ENCODE measurements at places on chromosomes 2 and 18. TPM values are rescaled to one million over a fixed set of nuclear protein-coding genes. Genes with fewer than 3 reads are reported as not detected.

GRCh38 chr18:37409878-37410277, 155.7 kb downstream of the CELF4 start:
- DNase-seq, result no peak

The TIMM21 gene
- 37.0 TPM for polyA plus RNA-seq

The C2orf68 gene
- polyA plus RNA-seq, result 20.0 TPM

The FNDC4 gene
- polyA plus RNA-seq, result 10.5 TPM

DNA sequence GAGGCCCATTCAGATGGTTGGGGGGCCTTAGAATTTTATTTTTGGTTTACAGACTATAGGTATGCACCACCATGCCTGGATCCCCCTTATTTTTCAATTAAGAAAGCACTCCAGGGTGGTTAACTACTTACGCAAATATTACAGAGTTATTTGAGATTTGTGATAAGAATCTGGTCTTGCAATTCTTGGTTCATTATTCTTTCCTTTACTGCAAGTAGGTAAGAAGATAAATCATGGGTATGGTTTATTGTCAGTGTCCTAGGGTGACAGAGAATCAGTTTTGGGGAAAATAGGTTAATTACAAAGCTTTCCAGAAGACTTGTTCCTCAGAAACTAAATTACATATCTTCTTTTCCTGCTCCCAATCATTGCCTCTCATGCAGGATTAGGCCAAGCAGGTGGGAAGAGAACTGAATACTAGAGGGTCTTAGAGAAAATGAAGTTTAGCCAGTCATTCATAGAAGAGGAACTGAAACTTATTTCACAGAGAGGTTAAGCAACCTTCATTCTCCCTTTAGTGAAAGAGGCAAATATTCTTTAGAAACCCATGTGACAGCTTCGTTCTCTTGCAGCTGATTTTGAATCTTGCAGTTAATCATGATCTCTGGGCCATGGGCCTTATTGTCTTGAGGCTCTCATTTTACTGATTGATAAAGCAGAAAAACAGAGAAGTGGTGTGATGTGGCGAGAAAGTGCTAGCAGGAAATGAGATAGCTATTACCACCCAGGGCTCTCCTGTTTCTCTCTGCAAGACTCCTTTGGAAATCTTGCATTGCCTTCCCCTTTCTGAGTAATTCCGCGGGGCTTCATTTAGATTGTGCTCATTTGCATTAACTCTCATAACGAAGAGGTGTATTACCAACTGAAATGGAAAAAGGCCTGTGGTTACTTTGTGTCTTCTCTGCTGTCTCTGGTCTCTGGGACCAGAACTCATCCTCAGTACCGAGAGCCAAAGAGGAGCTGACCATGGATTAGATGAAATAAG, 44.8 kb upstream of the ARHGAP25 start:
- DNase-seq, result no peak

- no peak for DNase-seq
Measured at GRCh38 chr2:66202586-66202985, 232.3 kb upstream of the MEIS1 start.

DNA sequence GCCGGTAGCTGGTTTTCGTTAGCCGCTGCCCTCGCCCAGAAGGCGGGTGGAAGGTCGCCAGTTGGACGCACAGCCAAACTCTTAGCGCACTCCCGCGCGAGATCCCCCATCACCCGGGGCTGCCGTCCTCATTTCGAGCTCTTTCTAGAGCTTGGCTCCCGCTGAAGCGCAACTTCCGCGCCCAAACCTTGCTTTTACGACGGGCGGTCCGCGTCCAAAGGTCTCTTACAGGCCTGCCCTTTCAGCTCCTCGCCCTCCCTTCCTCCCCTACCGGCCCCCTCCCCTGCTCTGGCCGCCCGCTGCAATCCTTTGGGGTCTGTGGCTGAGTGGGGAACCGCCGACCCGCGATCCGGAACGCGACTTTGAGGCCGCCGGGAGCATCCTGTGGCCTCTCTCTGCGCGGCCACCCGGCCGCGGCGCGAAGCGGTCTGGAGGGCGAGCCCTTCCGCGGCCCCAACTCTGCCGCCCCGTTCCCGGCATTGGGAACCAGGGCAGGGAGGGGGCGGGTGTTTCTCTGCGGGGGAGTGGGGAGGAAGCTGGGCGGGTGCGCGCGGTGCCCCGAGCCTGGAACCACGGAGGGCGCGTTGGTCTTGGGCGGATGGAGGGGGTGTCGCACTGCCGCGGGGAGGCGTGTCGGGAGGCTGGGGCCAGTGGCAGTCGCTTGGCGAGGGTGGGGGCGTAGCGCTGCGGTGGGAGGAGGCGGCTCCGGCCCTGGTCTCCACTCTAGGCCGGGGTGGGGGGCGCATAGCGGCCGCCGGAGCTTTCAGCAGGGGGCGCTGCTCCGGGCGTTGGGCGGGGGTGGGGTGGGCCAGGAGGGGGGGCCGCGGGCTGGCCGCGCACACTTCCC, at the start of gene GDF7:
GDF7 (plus strand) TSS at position 841 of the 847 bp plus-strand sequence. CDS start 96 bp downstream, outside the sequence.
- DNase-seq, result no peak

The SPR gene
- polyA plus RNA-seq, result 28.2 TPM

- no peak for DNase-seq
Measured at GRCh38 chr18:65415098-65415497, 335.7 kb upstream of the CDH7 start.

DNA sequence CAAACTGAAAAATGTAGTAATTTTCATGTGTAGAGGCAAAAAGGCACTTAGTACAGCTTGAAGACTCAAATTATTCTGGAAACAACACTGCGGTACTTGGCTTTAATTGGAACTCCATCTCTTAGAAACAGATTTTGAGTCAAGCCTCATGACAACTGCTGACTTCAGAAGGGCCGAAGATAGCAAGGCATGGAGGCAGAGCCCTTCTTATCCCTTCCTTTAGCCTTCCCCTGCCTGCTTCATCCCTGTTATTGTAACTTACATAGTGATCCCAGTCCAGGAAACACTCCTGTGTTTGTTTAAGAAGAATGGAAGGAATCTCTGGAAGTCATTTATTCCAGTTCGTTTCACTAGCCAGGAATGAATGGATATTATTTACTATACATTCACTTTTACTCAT, 110.9 kb upstream of the FAM98A start:
- no peak for DNase-seq

The ACTR1B gene
- polyA plus RNA-seq, result 93.2 TPM

DNA sequence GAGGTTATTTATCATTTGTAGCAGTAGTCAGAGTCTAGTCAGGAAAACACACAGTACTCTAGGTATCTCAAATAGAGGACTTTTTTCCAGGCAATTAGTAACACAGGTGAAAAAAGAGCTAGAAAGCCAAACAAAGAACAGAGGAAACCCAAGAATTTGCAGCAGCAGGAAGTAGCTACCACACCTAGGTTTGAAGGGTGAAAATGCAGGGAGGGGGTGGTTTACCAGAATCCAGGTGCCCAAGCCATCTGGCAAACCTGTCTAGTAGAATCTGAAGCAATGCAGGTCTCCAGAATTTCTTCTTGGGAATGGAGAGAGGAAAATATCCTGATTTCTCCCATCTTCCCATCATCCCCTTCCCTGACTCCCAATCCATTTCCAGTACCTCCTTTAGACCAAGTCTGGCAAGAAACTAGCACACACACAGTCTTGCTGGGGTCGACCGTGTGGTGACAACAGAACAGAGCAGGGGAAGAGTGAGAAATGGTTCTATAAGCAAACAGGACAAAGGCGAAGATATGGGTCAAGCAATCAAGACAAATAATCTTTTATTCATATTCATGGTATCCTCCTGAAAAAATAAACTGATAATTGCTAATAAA, 231.9 kb upstream of the MMADHC start:
- DNase-seq, result no peak

GRCh38 chr18:27922780-27923179, 254.2 kb downstream of the CDH2 start:
- no peak for DNase-seq

The ANKRD30B gene
- polyA plus RNA-seq, result not detected

DNA sequence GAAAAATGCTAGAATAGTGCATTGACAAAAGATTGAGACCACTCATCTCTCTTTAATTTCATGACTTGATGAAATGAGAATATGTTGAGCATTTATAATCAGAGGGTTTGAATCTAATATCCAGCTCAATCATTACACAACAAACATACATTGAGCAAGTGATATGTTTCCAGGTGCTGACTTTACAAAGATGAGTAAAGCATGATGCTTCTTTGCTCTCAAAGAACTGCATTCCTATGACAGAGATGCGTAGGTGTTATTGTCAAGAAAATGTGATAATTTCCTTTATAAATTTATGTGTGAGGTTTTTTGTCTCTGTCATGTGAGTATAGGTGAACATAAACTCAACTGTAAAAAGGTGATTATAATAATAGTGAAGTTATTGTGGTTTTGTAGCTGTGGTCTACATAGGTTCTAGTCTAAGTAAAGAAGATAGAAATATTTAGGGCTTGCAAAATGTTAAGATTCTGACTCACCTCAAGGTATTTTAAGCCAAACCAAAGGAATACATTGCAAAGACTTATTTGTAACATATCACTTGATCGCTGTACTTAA, 389.8 kb downstream of the GALNT13 start:
- no peak for DNase-seq

DNA sequence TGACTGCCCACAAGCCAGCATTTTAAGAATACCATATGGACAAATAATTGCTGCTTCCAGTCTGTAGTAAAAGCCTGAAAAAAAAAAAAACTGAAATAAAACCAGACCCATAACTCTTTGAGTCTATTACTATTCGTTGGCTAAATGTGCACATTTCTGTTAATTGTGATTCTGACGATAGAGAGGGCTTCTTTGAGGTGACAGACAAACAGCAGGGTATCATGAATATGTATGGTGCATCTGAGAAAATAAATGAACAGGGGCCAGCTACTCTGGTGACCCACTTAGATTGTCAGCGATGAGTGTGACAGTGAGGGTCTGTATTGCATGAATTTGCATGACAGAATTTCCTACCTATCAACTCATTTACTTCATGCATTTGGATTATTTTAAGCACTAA, 427.8 kb upstream of the SOX11 start:
- DNase-seq, result no peak

DNA sequence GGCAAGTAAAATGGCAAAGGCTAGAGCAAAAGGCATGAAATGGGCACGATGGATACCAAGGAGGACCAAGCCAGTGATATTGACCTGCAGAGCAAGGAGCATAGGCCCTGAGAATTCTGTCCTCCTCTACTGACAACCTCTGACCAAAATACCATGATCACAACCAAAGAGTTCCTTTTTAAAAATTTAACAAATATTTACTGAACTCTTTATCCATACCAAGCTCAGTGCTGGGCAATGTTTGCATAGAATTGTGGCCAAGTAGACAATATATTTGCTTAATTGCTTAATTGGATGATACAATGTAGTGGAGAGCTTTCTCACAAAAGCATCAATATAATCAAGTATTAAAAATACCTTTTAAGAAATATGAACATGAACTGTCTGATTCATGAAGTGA, 265.7 kb downstream of the ICOS start:
- no peak for DNase-seq

- DNase-seq, result peak; percentile 33
Measured at GRCh38 chr2:164737612-164738081, 104.0 kb downstream of the COBLL1 start.

The ZC3H6 gene
- polyA plus RNA-seq, result 3.3 TPM

- peak; percentile 84 for DNase-seq
Measured at GRCh38 chr2:28665041-28665704, 86.5 kb upstream of the PPP1CB start.

The RAPGEF4 gene
- 4.3 TPM for polyA plus RNA-seq

The GFPT1 gene
- polyA plus RNA-seq, result 8.7 TPM

The KLHL14 gene
- 0.39 TPM for polyA plus RNA-seq
